Left kidney (tissue), 8 donors: ENCODE measurements at places on chromosomes 16 and 17.

GRCh38 chr17:50889528-50890118 is 23.5 kb upstream of the TOB1 start:
- no peak for DNase-seq

GRCh38 chr16:10590342-10590741 is 9.9 kb upstream of the EMP2 start:
- no peak for DNase-seq

DNA sequence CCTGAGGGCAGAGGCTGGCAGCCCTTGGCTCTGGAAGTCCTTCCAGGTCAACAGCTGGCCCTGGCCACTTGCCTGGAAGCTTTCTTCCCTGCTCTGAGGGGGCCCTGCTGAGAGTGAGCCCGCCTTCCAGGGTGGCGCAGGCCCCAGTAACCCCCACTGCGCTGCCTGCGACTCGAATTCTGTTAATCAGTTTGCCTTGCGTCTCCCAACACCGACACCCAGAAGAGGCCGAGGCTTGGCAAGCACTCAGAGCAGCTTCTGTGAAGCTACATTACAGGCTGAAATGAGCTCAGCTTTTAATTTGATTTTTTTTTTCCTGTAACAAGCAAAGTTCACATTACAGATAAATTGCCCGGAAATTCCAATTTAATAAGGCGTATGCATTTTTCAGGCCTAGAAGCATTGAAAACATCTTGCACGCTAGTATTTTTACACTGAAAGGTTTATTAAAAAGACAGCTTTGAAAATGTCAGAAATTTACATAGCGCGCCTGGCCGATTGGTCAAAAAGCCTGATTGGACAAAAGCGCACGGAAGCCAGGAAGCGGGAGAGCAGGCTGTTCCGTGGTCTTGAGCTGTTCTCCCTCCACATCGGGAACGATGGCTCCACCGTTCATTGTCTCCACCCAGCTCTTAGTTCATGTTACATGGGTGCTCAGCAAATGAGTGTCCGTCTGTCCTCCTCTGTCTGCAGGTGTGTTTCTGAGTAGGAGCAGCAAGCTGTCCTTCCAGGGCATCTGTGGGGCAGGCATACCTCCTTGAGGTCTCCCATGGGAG is 65.5 kb upstream of the HSBP1 start:
- no peak for DNase-seq

GRCh38 chr16:55508941-55509931 is at the start of gene LPCAT2:
Gene LPCAT2 (plus strand): TSS chr16:55509072. CDS start chr16:55509182, 110 bp downstream.
- peak; percentile 68 for DNase-seq

DNA sequence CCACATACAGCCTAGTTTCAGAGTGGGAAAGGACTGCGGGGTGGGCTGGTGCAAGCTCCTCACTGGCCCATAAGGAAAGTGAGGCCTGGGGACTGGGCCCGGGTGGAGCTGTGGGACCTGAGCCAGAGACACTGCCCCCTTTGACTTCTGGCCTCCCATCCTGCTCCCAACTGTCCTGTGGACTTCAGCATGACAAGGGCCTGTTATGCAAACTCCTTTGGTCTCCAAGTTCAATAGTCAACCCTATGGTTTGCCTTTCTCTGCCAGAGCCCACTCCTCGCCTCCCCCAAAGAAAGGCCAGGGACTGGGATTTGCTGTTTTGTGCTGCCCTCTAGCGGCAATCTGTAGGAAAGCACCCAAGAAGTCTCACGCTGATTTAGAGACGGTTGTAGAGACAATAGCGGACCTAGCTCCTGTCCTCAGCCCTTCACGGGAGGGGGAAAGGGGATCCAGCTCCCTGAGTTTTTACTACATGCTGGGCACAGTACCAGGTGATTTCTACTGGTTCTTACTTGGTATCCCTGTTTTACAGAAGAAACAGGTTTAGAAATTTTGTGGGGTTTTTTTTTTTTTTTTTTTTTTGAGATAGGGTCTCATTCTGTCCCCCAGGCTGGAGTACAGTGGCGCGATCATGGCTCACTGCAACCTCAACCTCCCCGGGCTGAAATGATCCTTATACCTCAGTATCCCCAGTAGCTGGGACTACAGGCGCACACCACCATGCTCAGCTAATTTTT is 1.2 kb upstream of the TLCD3B start:
- peak; percentile 78 for DNase-seq

- DNase-seq: no peak
Measured at GRCh38 chr17:80070375-80071115, 30.8 kb upstream of the GAA start.

GRCh38 chr17:76493505-76494167 is 7.6 kb downstream of the RHBDF2 start:
- no peak for DNase-seq

GRCh38 chr16:67847064-67847861 is at the start of gene CENPT:
Gene CENPT (minus strand): TSS chr16:67847693. CDS start chr16:67833859, 13,834 bp downstream.
- DNase-seq: no peak

- DNase-seq: no peak
Measured at GRCh38 chr16:84925092-84925772, 86.1 kb downstream of the ZDHHC7 start.

GRCh38 chr16:72468582-72468981 is 296.6 kb upstream of the PMFBP1 start:
- DNase-seq: no peak

DNA sequence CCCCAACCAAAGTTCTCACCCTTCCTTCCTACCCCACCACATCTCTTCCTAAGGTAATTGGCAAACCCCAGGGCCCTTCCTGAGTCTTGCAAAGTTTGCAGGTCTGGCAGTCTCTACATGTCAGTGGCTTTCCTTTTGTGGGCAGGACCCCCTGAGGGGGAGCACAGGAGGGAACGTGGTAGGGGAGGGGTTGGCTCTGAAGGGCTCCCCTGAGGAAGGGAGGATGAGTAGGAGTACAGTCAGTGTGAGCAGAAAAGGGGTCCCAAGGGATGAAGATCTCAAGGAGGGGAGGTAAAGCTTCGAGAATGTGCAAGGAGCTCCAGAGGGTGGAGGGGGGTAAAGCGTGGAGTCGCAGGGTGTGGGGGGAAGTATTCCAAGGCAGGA is 206.9 kb downstream of the RAB11FIP4 start:
- no peak for DNase-seq

DNA sequence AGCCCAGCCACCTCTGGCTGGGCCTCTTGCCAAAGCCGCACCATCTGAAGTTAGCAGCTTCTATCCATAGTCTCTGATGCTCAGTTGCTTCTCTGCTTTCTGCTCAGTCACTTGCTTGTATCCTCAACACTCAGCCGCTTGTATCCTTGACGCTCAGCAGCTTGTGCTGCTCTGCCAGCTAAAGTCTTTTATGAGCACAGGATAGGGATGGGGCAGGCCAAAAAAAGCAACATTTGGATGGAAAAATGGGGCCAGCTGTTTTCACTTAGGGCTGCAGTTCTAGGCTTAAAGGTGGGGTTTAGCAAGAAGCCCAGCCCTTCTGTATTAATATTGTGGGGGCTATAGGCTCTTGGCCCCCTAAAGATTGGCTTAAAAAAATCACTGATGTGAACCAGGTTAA is 739.4 kb downstream of the CDH8 start:
- no peak for DNase-seq

- DNase-seq: no peak
Measured at GRCh38 chr16:89048090-89048725, 45.4 kb upstream of the ACSF3 start.

DNA sequence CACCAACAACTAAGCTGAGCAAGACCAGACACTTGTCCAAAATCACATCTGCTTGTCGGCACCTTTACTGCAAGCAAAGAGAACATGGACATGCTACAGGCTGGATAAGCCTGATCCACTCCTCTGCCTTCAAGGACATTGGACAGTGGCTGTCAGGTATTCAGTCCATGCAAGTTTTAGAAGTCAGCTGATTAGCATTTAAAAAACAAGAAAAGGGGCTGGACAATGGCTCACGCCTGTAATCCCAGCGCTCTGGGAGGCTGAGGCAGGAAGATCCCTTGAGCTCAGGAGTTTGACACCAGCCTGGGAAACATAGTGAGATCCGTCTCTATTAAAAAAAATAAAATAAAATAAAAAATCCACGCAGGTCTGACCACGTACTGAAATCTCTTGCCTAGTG is 20.3 kb downstream of the PARN start:
- no peak for DNase-seq

GRCh38 chr16:56836410-56837230 is 28.4 kb upstream of the SLC12A3 start:
- no peak for DNase-seq

DNA sequence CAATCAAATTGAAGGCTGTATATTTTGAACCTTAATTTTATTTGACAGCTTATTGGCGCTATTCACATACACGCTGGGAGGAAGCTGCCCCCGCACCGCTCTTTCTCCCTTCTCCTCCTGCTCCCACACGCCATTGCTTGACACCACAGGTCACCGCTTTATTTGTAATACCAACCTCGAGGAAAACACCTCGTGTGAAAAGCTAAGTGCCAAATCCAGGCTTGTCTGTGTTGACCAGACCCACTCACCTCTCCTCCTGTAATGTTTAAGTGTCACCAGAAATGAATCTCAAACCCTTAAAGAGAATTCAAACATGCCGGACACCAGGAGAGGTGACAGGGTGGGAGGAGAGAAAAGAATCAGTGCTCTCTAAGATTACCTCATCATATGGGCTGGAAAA is 331.4 kb downstream of the GRIN2A start:
- DNase-seq: no peak

DNA sequence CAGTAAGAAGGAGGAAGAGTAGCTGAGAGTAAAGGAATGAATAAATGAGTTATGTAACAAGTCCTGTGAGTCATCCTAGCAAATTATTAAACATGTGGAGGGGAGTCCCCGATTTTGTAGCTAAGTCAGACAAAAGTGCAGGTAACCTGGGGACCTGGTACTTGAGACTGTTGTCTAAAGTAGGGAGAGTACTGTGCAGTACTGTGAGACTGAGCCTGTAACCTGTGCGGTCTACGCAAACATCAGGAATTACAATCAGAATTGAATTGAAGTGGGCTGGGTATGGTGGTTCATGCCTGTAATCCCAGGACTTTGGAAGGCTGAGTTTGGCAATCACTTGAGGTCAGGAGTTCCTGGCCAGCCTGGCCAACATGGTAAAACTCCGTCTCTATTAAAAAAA is 35.7 kb downstream of the IKZF3 start:
- no peak for DNase-seq

DNA sequence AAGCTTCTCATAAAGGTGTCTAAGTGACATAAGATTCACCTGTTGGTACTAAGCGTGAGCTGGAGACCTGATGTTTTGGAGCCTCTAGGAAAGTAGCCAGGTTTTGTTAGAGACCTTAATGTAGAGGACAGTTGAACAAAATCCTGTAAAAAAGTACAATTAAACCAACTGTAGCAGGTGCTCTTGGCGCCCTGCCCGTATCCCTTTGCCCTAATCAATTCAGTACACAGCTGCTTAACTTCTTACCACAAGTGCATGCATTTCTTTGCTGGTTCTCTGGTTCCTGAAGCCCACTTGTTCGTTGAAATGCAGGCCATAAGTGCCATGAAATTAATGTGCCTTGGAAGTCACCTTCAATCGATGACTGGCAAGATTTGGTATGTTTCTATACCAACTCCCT is 24.4 kb downstream of the GLP2R start:
- DNase-seq: no peak

DNA sequence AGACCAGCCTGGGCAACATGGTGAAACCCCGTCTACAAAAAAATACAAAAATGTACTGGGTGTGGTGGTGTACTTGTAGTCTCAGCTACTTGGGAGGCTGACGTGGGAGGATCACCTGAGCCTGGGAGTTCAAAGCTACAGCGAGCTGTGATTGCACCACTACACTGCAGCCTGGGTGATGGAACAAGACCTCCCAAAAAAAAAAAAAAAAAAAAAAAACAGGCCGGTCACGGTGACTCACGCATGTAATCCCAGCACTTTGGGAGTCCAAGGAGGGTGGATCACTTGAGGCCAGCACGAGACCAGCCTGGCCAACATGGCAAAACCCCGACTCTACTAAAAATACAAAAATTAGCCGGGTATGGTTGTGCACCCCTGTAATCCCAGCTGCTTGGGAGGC is 12.7 kb upstream of the APPBP2 start:
- no peak for DNase-seq

GRCh38 chr16:1784977-1785845 is 2.5 kb downstream of the NUBP2 start:
- no peak for DNase-seq

GRCh38 chr17:63040816-63041215 is 74.8 kb downstream of the TANC2 start:
- DNase-seq: no peak

GRCh38 chr16:30491229-30491628 is 18.7 kb downstream of the ITGAL start:
- DNase-seq: no peak

GRCh38 chr17:32470405-32471167 is 16.2 kb upstream of the CDK5R1 start:
- DNase-seq: no peak

DNA sequence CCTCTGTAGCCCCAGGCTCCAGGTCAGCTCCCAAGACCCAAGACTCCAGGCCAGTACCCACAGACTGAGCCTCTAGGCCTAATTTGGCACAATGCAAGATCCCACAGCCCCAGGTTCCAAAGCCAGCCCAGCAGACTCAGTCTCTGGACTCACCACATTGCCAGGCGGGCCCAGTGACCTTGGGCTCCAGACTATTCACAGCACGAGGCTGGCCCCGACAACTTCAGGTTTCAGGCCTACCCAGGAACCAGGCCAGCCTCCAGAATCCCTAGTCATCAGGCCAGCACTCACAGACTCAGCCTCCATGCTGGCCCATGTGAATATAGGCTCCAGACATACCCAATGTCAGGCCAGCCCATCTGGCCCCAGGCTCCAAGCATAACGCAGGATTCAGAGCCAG is 103.8 kb downstream of the CEP112 start:
- DNase-seq: no peak

DNA sequence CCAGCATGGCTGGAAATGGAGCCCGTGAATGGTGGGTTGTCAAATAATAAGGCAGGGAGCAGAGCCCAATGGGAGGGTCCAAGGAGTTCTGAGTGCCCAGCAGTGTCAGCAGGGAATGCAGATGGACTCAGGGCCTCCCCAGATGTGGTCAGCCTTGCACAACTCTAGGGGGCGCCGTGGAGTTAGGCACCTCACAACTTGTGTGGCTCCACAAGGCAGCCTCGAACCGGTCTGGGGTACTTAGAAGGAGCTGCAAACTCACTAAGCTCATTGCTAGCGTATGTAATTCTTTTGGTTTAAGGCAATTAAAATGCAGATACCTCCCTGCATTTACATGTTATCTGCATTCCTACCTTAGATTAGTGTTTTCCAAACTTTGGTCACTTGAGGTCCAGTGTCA is 18.1 kb downstream of the IRF8 start:
- no peak for DNase-seq

- DNase-seq: no peak
Measured at GRCh38 chr16:14641926-14642325, 9.2 kb downstream of the BFAR start.

- no peak for DNase-seq
Measured at GRCh38 chr16:65598621-65599020, 476.8 kb upstream of the CDH11 start.

GRCh38 chr17:67272312-67273047 is 27.5 kb upstream of the HELZ start:
- no peak for DNase-seq
